ENCODE measurements at places on chromosomes 7 and 10.

GRCh38 chr7:40305229-40305628 is 170.4 kb downstream of the SUGCT start:
- DNase-seq: no peak

GRCh38 chr7:7709291-7709690 is 9.1 kb downstream of the RPA3 start:
- no peak for DNase-seq

DNA sequence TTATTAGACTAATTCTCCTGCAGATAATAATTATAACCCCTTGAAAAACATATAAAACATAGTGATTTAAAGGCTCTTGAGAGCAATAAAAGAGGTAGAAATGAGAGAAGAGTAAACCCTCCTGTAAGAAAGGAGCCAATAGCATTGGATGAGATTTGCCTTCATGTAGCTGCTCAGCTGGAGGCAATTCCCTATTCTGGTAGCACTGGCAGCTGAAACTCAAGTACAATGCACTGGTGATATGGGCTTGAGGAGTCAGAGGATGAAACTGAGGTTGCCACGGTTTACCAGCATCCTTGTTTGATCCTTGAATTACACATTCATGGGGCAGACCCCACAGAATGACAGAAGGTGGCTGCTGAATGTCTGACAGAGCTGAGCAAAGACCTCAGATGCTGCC is 76.4 kb downstream of the CTTNBP2 start:
- no peak for DNase-seq

DNA sequence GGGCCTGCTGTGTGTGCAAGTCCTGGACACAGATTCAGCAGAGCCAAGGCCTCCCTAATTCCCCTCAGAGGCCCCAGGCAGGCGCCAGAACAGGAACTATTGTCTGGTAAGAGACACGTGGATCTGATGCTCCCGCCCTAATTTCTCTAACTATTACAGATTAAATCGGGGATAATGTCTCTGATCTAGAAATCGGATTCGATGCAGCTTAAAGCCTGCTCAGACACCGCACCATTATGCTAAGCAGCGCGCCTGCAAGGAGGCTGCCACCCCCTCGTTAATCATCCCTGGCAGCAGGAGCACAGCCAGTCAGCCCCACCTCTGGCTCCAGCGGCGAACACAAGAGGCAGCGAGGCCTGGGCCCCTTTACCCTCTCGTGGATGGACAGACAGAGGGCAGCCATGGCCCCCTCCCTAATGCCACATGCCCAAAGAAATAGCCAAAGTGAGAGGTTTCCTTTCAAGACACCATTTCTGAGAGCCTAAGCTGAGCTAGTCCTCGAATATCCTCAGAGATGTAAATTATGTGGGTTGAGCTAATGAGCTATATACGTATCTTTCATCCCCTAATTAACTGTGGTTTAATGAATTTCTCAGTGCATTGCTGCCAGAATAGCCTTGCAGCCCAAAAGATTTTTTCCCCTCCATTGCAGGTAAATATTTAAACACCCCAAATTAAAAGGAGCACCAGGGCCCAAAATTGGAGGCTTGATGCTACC is 122.1 kb downstream of the GRID1 start:
- no peak for DNase-seq

GRCh38 chr10:23516530-23516929 is 77.7 kb downstream of the OTUD1 start:
- DNase-seq: no peak

DNA sequence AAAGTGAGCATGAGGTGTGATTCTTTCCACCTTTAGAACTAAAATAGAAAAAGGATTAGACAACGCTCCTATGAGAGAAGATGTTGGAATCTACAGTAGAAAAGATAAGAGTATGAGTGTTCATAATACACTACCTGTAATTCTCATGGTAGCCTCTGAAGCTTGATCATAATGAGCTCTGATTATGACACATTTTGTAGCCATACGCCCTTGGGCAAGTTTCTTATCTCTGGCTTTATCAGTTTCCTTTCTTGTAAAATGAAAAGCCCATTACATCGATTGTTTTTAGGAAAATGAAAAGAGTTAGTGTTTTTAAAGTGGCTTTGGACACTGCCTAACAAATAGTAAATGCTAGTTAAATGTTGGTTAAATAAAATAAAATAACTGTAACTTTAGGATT is 22.4 kb upstream of the PRSS58 start:
- DNase-seq: no peak

DNA sequence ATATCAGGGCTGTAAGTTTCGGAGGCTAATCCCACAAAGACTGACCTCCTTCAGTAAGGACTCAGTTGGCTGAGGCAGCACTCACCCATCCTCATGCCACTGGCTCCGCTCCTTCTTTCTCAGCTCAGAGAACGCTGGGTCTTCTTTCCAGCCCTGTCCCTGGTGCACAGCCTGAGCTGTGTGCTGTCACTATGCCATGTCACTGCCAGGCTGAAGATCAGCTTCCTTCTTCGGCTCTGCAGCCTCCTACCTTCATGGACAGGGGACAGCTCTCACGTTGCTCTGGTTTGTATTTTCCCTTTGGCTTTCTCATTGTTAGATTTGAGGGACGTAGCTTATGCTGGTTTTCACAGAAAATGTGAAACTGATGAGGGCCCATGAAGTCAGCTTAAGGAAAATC is 437.3 kb downstream of the GLRX3 start:
- no peak for DNase-seq

DNA sequence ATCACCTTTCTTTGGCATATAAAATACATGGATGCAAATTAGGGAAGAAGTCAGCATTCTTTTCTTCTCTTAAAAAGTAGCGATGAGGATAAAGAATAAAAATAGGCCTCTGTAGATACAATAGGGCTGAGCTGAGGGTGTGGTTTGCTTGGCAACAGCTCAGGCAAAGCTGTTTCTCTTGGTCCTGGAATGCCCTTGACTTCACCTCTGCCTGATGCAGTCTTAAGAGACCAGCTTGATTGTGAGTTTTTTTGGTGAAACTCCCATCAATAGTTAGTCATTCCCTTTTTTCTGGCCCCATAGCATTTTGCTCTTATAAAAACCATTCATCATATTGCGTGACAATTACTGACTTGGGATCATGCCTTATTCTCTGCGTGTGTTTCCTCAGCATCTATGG is 42.1 kb upstream of the MKLN1 start:
- no peak for DNase-seq

GRCh38 chr10:97002670-97003069 is 170.6 kb downstream of the LCOR start:
- no peak for DNase-seq

DNA sequence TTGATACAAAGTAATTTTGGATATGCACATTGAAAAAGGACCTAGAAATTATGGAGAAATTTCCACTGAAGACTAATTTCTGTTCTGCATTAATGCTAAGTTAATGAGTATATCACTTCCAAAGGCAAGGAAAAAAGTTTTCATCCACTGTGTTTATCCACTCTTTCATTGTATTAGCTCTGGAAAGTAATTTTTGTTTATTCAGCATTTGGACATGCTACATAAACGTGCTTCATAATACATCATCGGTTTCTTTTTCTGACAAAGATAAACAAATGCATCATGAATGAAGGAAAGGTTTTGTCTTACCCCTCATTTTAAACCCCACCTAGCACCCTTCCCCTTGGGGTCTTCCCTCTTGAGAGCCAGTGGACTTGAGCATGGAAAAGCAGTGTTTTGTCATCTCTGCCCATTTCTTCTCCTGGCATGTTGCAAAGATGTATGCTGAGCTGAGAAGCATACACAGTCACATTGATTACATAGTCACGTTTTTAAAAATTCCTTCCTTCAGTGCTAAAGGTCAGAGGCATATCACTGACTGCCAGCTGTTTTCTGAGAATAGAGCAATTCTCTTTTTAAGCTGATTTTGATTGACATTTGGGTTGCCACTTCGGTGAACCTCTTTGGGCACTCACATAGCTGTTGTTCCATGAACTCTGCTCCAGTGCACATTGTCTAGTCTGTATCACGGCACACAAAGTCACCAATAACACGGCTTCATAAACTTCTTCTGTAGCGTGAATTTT is 65.9 kb upstream of the C7orf33 start:
- DNase-seq: no peak

DNA sequence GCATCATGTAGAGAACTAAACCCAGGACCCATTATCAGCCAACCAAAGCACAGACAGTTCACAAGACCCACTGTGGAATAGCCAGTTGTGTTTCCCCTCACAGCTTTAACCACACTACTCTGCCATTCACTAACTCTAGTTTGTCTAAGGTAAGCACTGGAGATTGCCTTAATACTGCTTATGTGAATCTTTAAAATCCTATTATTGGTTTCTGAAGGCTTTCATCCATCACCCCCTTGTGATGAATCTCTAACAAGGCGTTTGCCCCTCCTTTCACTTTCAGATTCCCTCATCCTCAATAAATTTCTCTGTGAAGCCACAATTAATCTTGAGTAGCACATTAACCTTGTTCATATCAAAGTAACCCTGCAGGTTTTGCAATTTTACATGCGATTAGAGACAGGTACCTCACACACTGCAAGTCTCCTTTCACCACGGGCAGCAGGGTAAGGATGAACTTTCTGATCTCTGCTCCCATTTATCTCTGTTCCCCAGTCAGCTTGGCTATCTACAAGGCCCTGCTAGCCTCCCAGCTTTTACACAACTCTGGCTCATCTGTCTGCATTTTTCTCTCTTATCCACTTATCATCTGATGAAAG is 785.6 kb downstream of the REEP3 start:
- no peak for DNase-seq

GRCh38 chr7:137760111-137760510 is 86.7 kb downstream of the DGKI start:
- no peak for DNase-seq

DNA sequence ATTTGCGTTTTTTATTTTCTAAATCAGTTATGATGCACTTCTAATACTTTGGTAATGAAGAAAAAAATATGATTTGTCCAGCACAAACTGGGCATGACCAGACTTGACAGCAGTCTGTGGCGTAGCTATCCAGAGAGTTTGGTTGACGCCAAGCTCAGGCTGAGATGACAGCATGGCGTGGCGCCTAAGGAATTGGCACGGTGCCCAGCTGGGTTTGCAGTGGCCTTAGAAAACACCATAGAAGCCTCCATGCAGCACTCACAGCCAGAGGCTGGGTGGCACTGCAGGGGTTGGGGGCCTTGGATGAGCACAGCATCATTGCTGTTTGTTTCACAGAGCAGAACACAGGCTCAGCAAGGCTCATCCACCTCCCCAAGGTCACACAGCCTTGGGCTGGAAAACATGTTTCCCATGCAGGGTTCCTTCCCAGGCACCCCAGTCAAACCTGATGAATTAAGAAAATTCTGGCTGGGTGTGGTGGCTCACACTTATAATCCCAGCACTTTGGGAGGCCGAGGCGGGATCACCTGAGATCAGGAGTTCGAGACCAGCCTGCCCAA is 88.9 kb downstream of the GTF2IRD1 start:
- no peak for DNase-seq
